Hematopoietic multipotent progenitor cell treated with erythropoietin and hydrocortisone succinate and interleukin-3 and kit ligand, for 17 days (in vitro differentiated cells): ENCODE measurements at places on chromosomes 13 and 19.

DNA sequence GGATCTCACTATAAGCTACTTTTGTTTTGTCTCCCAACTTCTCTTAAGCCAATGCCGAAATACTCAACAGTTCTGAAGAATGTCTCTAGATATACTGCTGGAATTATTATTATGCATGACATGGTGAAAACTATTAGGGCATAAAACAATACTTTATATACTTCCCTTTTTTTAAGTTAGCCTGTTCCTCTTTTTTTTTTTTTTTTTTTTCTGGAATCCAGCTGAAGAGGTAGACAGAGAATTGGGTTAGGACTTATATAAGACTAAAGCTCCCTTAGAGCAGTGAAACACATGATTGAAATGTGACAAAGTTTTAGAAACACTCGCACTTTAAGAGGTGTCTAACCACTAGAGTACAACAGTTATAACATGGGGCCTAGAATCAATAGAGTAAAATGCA is 850.9 kb upstream of the PCDH9 start:
- DNase-seq: no peak

- no peak for DNase-seq
Measured at GRCh38 chr13:46553521-46553885, 533 bp downstream of the LRCH1 start.

- DNase-seq: no peak
Measured at GRCh38 chr13:104694397-104694796, 1628.2 kb upstream of the SLC10A2 start.

DNA sequence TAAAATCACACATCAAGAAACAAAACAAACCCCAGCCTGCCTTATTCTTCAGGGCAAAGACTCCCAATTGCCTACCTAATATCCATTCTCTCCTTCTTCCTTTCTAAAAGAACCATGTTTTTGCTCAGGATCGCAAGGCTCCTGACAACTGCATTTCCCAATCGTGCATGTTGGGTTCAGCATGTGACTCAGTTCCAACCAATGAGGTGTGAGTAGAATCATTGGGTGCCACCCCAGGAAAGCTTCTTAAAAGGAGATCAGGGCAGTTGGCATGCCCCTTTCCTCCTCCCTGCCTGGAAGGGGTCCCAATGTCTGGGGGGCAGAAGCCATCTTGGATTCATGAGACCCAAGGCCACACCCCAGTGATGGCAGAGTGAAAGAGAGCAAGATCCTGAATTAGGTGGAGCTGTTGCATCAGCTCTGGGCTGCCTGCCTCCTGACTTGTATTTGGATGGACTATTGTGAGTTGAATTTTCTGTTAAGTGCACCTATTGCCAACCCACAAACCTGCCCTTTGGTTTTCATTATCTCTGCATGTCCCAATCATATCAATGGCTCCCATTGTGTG is 26.0 kb upstream of the UBAC2 start:
- DNase-seq: no peak

- no peak for DNase-seq
Measured at GRCh38 chr13:53694814-53695532, 666.4 kb downstream of the OLFM4 start.

- no peak for DNase-seq
Measured at GRCh38 chr19:4174895-4175668, 7.3 kb downstream of the SIRT6 start.

- DNase-seq: no peak
Measured at GRCh38 chr13:82614086-82614485, 1268.2 kb downstream of the SLITRK1 start.

GRCh38 chr19:2977746-2978138 is 378 bp downstream of the TLE6 start:
- DNase-seq: no peak

- DNase-seq: no peak
Measured at GRCh38 chr19:8595651-8596050, 14.9 kb downstream of the ADAMTS10 start.

DNA sequence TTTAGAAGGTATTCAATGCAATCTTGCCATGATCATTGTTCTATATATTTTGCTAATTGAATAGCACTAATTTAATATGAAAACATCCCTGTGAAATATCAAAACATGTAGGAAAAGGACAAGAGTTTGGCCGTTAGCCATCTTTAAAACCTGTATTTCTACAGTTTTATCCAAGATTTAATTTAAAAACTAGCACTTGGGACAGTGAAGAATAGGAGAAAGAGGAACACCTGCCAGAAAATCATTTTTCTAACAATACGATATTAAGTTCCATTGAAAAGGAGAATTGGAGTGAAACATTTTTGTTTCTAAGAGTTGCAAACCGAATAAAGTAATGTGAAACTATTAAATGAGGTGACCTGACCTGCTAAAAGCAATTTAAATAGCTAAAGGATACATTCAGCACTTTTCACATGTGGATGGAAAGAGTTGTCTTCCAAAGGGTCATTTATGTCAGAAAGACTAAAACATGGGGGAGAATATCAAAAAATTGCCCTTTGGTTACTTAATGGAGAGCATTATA is 1673.6 kb upstream of the MIR17HG start:
- DNase-seq: no peak

GRCh38 chr19:37914908-37915307 is 7.9 kb downstream of the SIPA1L3 start:
- DNase-seq: no peak
